ENCODE measurements at places on chromosomes 7 and 10. TPM values are rescaled to one million over a fixed set of nuclear protein-coding genes. Genes with fewer than 3 reads are reported as not detected.

NPFFR1 gene
- not detected for total RNA-seq

ARL5B gene
- total RNA-seq = 9.6 TPM

CABCOCO1 gene
- 0.40 TPM for total RNA-seq

FAM24B gene
- total RNA-seq = 12.9 TPM

UBE2D4 gene
- 10.7 TPM for total RNA-seq

FFAR4 gene
- 0.44 TPM for total RNA-seq

OPN4 gene
- not detected for total RNA-seq

CCDC172 gene
- total RNA-seq = not detected

SKIDA1 gene
- 1.3 TPM for total RNA-seq

CACNB2 gene
- not detected for total RNA-seq

ZNF425 gene
- 2.4 TPM for total RNA-seq

SNCG gene
- total RNA-seq = 15.3 TPM

GIMAP6 gene
- total RNA-seq = not detected

ZNF92 gene
- 4.6 TPM for total RNA-seq
